ENCODE measurements at places on chromosomes 7 and 10.

DNA sequence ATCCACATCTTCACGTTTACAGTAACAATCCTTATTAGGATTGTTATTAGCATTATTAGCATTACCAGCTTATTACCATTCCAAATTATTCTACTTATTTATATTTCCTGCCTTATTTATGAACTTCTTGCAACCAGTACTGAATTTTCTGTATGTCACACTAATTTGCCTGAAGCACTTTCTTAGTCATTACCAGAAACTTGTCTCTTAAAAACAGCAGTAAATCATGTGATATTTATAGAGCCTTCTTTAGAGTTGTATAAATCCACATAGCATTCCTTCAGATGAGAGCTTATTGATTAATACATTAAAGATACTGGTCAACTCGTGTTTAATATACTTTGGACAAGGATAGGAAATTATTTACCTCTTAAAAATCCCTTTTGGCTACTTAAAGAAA, 618.6 kb downstream of the SUGCT start:
- no peak for DNase-seq

GRCh38 chr7:90660819-90661218, 64.7 kb downstream of the CDK14 start:
- DNase-seq, result no peak

- no peak for DNase-seq
Observed at GRCh38 chr10:132806110-132806509, 20.2 kb upstream of the NKX6-2 start.

- no peak for DNase-seq
Observed at GRCh38 chr10:30353851-30354250, 4.8 kb upstream of the MTPAP start.

DNA sequence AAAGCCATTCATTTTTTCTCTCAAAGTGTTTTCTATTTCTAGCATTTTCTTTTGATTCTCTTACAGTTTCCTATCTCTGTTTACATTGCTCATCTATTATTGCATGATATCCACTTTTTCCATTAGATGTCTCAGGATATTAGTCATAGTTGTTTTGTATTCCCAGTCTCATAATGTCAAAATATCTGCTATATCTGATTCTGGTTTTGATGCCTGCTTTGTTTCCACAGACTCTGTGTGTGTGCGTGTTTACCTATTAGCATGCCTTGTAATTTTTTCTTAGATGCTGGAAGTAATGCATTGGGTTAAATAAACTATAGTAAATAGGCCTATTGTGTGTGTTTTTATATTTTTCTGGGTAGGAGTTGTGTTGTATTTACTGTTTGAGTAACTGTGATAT, 1126.3 kb downstream of the SORCS1 start:
- DNase-seq, result no peak

DNA sequence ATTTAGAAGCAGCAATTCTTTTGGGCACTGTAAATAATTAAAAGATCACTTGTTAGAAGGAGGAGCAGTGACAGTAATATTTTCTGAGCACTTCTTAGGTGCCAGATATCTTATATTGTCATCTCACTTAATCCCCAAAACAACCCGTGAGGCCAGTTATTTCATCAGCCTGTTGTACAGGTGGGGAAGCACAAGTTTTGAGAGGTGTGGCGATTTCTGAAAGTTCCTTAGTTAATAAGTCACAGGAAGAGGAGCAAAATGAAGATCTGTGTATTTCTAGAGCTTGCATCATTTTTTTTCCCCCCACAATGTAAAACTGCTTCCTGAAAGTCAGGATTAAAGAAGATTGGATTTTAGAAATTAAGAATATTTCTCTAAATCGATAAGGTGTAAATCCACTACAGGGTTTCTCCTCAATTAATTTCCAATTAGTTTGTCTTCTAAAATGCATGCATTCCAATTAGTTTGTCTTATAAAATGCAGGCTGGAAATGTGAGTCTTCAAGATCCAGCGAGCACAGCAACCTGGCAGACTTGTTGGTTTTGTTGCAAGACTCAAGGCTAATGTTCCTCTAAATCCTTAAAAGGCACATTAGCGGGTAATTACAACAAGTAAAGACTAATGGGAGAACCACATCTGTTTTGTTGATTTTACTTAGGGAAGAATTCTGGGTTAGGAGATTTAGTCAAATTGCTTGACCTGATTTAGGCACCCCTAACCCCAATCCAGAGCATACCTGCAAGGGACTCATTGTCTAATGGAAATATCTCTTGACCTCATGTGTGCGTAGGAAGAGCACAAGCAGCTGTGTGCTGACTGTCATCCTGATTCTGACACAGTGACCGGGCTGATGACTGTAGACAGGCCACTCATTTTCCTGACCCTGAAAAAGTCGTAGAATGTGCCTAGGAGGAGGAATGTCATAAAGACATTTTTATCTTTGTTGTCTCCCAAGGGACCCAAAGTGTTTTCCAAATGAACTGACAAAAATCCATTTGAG, 272.0 kb downstream of the BAMBI start:
- no peak for DNase-seq

GRCh38 chr10:129372172-129372571, 94.9 kb upstream of the MGMT start:
- no peak for DNase-seq

GRCh38 chr10:17443707-17444387, 10.5 kb downstream of the ST8SIA6 start:
- DNase-seq, result no peak

Data from activated gamma-delta T cell treated with Interleukin-2 at 50 U/mL for 16 hours (primary cell).